ENCODE measurements at places on chromosomes 1 and 21.

DNA sequence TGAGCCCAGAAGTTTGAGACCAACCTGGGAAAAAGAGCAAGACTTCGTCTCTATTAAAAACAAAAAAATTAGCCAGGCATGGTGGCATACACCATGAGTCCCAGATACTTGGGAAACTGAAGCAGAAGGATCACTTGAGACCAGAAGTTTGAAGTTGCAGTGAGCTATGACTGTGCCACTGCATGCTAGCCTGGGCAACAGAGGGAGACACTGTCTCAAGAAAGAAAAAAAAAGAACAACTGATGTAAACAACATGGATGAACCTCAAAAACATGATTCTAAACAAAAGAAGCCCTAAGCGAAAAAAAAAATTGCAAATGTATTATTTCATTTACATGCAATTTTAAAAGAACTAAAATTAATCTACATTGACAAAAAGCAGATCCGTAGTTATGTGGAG is 9.0 kb downstream of the LRRC40 start:
- no peaks in the 10 kb centered on the region for H3K4me1 ChIP-seq
- no peak overlapping the region for H3K4me3 ChIP-seq
- peaks cover 4% of the 10 kb centered on the region for H3K36me3 ChIP-seq
- no peaks in the 10 kb centered on the region for H3K27me3 ChIP-seq
- no peak for DNase-seq

DNA sequence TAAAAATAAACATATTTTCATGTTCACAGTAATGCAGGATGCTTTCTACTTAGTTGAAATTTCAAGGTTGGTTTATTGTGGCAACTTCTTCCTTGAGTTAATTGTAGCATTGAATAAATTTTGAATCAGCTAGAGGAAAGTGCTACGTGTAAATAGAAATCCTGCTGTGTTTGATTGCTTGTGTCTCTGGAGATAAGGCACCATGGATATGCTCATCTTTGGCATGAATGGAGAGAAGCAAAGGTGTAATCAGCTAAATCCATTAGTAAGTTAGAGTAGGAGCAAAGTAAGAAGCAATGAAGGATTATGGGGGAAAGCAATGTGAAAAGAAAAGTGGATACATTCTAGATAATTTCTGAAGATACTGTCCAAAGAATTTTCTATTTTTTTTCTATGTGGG is 331.1 kb downstream of the PTPRC start:
- peaks cover 6% of the 10 kb centered on the region for H3K36me3 ChIP-seq
- DNase-seq: no peak
- H3K4me1 ChIP-seq: peaks cover 14% of the 10 kb centered on the region
- no peak overlapping the region for H3K4me3 ChIP-seq
- H3K27ac ChIP-seq: no peak overlapping the region

GRCh38 chr1:183237046-183237445 is 51.0 kb downstream of the LAMC2 start:
- H3K27ac ChIP-seq: peak overlapping the region; percentile 86
- H3K4me3 ChIP-seq: no peak overlapping the region
- H3K27me3 ChIP-seq: no peaks in the 10 kb centered on the region
- peaks cover 37% of the 10 kb centered on the region for H3K4me1 ChIP-seq
- H3K36me3 ChIP-seq: peaks cover 99% of the 10 kb centered on the region
- DNase-seq: no peak

- no peak overlapping the region for H3K4me3 ChIP-seq
- no peak overlapping the region for H3K27ac ChIP-seq
- H3K4me1 ChIP-seq: peaks cover 52% of the 10 kb centered on the region
- H3K27me3 ChIP-seq: no peaks in the 10 kb centered on the region
- peaks cover 32% of the 10 kb centered on the region for H3K36me3 ChIP-seq
Observed at GRCh38 chr1:204280099-204280961, 66.5 kb upstream of the GOLT1A start.

DNA sequence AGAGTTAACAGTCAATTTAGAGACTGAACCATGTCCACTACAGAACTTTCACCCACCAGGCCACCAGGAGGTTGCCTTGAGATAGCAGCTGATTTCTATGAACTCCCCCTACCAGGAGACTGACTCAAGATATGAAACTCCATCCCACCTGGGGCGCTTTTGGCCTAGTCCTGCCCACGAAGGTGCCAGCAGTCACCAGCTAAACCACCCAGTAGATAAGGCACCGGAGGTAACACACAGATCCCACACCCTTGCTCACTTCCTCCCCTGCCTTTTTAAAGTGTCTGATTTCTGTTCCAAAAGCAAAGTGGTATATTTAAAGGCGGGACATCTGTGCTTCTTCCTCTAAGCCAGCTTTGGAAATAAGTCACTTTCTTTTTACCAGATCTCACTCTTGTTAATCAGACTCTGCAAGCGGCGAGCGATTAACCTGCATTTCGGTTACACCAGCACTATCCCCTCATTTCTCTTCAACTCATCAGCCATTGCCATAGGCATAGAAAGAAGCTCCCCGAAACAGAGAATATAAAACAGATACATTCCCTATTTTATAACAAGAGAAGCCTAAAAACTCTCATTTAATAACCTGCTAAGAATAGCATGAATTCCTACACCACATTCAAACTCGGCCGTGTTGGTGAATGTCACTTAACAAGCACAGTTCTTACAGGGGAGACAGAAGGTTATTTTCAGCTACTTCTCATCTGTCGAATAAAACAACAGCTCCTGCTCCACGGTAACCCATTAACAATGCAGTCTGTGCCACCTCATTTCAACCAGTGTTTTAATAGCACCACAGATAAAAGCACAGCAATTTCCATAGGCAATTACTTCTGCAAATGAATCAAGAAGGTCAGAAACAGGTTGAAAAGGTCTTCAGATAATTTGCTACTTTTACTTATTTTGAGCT is 318.1 kb downstream of the KCNH1 start:
- no peaks in the 10 kb centered on the region for H3K4me1 ChIP-seq
- no peaks in the 10 kb centered on the region for H3K36me3 ChIP-seq
- no peak overlapping the region for H3K4me3 ChIP-seq
- DNase-seq: no peak

DNA sequence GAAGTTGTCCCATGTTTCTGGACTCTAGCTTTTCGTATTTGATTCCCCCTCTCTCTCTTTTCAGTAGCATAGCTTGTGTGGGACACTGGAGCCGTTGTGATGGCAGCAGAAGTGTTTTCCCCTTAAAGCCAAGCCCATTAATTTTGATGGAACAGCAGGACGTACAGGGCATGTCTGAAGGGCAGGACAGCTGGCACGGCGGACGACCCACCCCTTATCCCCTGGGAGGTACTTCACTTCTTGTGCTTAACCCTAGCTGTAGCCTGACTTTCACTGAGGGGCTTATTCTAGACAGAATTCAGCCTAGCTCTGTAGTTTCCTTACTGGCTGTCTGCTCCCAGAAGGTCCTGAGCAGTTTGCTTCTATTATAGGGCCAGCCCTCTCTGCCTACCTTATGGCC is 8.6 kb upstream of the PPFIA4 start:
- H3K4me3 ChIP-seq: no peak overlapping the region
- H3K36me3 ChIP-seq: peaks cover 98% of the 10 kb centered on the region
- no peak for DNase-seq
- no peaks in the 10 kb centered on the region for H3K4me1 ChIP-seq

DNA sequence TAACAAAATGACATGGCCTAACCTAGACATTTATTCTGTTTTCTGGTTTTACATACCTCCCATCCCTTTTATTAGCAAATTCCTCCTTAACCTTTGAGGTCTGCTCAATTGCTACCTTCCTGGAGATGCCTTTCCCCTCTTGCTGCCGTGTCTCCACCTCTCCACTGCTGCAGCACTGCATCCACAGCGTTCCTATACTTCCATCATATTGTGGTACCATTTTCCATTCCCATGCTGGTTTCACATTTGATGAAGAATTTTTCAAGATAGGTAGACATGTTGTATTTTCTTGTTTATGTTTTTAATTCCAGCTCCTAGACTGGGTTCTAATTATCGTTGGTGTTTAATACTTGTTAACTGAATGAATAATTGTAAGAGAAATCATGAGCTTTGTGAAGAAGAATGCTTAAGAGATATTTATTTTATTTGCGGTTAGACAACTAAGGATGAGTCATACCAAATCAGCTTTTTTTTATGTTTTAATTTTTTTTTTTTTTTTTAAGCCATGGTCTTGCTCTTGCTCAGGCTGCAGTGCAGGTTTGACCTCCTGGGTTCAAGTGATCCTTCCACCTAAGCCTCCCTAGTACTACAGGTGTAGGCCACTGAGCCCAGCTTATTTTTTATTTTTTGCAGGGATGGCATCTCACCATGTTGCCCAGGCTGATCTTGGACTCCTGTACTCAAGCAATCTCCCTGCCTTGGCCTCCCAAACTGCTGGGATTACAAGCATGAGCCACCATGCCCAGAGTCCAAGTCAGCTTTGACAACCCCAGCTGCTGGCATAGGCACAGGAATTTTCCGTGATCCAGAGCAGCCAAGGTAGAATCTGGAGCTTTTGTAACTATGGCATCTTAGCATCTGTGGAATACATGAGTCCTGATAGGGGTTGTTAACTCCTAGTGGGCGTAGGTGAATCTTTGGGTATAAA is 44.0 kb downstream of the ATP6V1G3 start:
- H3K4me1 ChIP-seq: peaks cover 44% of the 10 kb centered on the region
- no peaks in the 10 kb centered on the region for H3K36me3 ChIP-seq
- no peaks in the 10 kb centered on the region for H3K27me3 ChIP-seq
- H3K4me3 ChIP-seq: no peak overlapping the region

GRCh38 chr1:68975212-68975933 is 478.5 kb upstream of the DEPDC1 start:
- no peak overlapping the region for H3K27ac ChIP-seq
- no peaks in the 10 kb centered on the region for H3K36me3 ChIP-seq
- no peaks in the 10 kb centered on the region for H3K27me3 ChIP-seq
- no peak for DNase-seq

- peak overlapping the region; percentile 95 for H3K27ac ChIP-seq
- no peaks in the 10 kb centered on the region for H3K27me3 ChIP-seq
- DNase-seq: peak; percentile 99
Observed at GRCh38 chr1:17233675-17234320, 15.1 kb upstream of the PADI3 start.

DNA sequence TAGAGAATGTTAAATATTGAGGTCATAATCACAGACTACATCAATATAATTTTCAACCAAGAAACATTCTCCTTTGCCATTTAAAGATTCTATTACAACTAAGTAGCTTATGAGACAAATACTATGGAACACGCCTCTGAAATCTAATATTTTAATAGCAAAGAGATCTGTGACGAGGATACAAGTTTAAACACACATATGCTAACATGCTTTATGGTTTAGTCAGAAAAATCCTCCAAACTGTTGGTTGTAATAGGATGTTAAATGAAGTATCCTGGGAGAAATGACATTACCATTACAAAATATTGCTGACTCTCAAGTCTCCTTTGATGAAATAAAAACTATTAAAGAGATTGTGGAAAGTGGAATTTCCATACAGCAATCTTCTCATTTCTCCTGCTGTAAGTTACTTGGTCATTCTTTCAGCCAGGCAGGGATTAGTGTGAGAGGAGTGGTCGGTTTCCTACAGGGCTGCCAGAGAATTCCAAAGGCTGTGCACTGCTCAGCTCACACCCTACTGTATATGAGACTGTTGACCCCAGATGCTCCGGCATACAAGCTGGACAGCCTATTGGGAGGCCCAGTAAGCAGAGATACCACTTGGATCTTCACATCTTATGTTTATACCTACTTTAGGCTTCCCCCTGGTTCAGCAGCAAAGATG is 26.6 kb downstream of the SCYL3 start:
- peaks cover 87% of the 10 kb centered on the region for H3K36me3 ChIP-seq
- no peaks in the 10 kb centered on the region for H3K27me3 ChIP-seq
- no peaks in the 10 kb centered on the region for H3K4me1 ChIP-seq
- no peak overlapping the region for H3K4me3 ChIP-seq

DNA sequence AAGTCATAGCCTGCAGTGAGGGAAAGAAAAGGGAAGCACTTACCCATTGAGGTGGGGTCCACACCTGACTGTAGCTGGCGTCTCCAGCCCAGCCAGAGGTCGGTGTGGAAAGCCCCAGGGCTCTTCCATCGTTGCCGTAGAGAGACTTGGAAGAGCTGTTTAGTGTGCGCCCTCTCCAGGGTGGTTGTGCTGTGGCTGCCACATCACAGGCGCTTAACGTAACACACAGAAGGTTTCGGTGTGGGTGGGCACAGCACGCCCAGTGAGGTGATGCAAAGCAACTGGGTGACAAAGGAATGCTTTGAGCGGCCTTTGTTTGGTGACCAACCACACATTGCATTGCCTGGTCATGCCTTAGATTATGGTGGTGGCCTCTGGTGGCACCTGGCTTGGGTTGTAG is 36.8 kb upstream of the KIF1B start:
- no peaks in the 10 kb centered on the region for H3K27me3 ChIP-seq
- H3K4me3 ChIP-seq: no peak overlapping the region
- H3K36me3 ChIP-seq: peaks cover 32% of the 10 kb centered on the region
- H3K4me1 ChIP-seq: no peaks in the 10 kb centered on the region
- no peak for DNase-seq

DNA sequence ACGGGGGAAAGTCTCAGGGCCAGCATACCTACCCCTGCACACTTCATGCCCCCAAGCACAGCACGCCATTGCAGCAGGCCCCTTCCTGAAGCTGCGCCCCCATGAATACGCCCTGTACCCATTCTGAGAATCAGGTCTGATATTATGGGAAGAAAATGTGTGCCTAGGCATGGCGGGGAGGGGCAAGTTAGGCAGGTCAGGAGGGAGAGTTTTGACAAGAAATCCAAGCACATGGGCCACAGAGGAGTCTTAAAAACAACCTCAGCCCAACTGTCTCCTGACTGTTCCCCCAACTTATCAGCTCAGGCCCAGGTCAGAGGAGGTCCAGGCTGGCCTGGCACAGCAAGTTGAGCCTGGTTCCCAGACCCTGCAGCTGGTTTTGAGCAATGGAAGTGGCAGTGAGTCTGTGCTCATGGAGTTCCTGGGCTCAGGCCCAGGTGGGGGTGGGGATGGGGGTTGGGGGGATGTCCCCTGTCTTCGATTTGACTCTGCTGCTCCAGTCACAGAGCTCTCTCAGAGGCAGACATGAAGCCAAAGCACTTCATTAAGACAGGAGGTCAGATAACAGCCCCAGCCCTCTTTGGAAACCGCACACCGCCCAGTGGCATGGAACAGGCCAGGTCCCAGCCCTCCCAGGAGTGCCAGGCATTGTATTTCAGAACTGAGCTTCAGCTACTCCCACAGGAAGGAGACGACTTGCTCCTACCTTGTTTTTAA is 20.6 kb upstream of the BCAR3 start:
- H3K4me3 ChIP-seq: peak overlapping the region; percentile 47
- H3K36me3 ChIP-seq: peaks cover 6% of the 10 kb centered on the region
- peak overlapping the region; percentile 95 for H3K27ac ChIP-seq
- H3K27me3 ChIP-seq: no peaks in the 10 kb centered on the region
- peaks cover 26% of the 10 kb centered on the region for H3K4me1 ChIP-seq

- no peak overlapping the region for H3K27ac ChIP-seq
- no peaks in the 10 kb centered on the region for H3K4me1 ChIP-seq
- H3K36me3 ChIP-seq: no peaks in the 10 kb centered on the region
- no peak overlapping the region for H3K4me3 ChIP-seq
Observed at GRCh38 chr21:21184771-21185528, 186.7 kb downstream of the NCAM2 start.
